ENCODE measurements at places on chromosomes 5 and 9.

- no peak for DNase-seq
Measured at GRCh38 chr5:92976156-92976555, 604.9 kb downstream of the NR2F1-AS1 start.

DNA sequence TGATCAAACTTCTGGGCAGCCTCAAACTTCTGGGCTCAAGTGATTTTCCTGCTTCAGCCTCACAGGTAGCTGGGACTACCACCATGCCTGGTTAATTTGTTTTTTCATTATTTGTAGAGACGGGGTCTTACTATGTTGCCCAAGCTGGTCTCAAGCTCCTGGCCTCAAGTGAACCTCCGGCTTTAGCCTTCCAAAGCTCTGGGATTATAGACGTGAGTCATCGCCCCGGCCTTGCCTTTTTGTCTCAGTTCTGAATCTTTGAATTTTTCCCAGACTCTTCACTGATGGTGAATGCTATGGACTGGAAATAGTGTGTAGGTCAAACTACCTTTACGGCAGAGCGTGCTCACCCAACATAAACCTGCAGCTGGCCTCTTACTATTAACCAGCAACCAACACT lies 32.3 kb upstream of the EGFLAM start:
- no peak for DNase-seq

DNA sequence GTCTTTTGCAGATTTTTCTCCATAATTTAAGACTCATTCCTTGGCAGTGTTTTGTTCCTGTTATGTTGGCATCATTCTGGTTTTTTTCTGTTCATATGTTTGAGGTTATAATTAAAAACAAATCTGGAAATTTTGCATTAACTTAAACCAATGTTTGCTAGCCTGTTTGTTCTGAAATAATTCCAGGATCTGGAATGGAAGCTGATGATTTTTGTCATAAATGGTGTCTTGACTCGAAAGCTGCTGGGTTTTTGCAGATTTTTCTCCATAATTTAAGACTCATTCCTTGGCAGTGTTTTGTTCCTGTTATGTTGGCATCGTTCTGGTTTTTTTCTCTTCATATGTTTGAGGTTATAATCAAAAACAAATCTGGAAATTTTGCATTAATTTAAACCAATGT lies 318.7 kb upstream of the IRX4 start:
- no peak for DNase-seq

DNA sequence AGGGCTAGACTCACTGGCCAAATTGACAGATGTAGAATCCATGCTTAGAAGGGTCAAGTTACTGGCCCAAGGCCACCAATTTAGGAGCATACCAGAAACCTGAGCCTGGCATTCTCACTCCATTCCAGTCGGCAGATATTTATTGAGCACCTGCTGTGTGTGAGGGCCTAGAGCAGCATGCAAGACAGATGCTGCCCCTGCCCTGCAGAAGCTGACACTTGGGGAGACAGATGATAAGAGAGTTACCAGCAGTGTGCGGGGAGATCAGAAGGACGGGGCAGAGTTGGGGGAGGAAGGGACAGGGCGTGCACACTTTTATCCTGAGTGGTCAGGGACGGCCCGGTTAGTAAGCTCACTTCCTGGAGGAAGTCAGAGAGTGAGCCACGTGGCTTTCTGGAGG lies 111.5 kb upstream of the RAPGEF1 start:
- DNase-seq: no peak

- peak; percentile 33 for DNase-seq
Measured at GRCh38 chr5:27266184-27266583, 227.8 kb upstream of the CDH9 start.

DNA sequence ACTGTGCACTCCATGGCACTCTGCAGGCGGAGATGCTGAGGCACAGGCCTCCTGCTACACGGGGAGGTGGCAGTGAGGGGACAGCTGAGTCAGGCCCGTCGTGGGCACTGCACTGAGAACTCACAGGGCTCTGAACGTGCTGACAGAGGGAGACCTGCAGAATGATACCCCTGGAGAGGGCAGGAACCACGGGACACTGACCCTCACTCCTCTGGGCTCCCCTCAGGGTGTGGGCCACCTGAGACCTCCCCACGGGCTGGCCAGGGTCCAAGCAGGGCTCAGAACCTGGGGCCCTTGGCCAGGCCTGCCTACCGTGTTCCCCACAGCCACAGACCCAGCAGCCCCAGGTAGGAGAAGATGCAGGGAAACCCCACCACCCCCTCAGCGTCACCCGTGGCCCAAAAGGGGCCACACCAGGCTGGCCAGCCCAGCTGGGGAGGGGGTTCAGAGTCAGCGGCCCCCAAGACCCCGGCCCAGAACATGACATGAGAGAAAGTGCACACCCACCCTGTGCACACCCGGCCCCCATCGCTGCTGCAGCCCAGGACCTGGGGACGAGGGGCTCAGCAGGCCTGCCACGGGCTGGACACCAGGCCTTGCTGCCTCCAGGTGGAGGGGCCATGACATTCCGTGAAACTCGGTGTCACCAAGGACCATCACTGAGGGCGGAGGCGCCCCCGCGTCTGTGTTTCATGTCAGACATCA lies 30.9 kb downstream of the GLT6D1 start:
- no peak for DNase-seq

DNA sequence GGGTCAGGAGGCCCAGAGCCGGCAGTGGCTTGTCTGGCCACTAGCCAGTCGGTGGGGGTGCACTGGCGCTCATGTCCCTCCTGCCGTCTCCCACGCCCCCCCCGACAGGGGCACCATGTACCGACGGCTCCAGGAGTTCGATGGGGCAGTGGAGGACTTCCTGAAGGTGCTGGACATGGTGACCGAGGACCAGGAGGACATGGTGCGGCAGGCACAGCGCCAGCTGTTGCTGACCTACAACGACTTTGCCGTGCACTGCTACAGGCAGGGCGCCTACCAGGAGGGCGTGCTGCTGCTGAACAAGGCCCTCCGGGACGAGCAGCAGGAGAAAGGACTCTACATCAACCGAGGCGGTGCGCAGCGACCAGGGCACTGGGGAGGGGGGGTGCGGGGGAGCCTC lies 8.1 kb downstream of the TTC16 start:
- DNase-seq: no peak

GRCh38 chr9:136826188-136826541 lies 16.1 kb upstream of the AJM1 start:
- no peak for DNase-seq

- DNase-seq: no peak
Measured at GRCh38 chr9:133057006-133057405, 4.8 kb upstream of the CEL start.

DNA sequence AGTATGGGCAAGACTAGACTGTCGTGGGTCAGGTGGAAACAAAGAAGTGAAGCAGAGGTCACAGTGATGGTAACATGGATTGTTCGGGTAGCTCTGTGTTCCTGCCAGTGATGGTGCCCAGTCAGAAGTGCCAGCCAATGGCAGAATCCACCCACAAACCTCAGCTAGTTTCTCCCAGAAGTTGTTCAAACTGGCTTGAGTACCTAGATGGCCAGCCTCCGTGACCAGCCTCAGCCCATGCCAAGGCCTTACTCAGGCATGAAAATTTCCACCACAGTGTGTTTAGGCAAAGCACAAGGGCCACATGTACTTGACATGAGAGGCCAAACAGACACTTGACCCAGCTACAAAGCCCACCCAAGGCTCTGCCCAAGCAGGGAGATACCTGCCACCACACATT lies 19.4 kb upstream of the BTNL9 start:
- no peak for DNase-seq

DNA sequence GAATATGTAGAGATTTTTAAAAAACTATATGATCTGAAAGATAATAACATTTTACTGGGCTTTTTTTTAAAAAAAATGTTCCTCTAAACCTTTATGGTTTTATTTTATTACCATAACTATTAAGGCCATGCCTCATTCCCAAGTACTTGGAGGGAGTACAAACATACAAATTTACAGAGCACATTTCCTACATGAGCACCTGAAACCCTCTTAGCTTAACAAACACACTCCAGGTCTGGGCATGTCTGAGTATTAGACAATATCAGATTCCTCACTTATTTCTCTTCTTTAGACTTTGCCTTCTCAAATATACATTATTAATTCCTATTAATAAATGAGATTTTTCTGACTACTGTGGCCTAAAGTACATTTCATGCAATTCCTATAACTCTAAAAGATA lies 319.2 kb downstream of the SLCO4C1 start:
- no peak for DNase-seq

- DNase-seq: no peak
Measured at GRCh38 chr5:168296682-168297081, 5.2 kb downstream of the WWC1 start.

DNA sequence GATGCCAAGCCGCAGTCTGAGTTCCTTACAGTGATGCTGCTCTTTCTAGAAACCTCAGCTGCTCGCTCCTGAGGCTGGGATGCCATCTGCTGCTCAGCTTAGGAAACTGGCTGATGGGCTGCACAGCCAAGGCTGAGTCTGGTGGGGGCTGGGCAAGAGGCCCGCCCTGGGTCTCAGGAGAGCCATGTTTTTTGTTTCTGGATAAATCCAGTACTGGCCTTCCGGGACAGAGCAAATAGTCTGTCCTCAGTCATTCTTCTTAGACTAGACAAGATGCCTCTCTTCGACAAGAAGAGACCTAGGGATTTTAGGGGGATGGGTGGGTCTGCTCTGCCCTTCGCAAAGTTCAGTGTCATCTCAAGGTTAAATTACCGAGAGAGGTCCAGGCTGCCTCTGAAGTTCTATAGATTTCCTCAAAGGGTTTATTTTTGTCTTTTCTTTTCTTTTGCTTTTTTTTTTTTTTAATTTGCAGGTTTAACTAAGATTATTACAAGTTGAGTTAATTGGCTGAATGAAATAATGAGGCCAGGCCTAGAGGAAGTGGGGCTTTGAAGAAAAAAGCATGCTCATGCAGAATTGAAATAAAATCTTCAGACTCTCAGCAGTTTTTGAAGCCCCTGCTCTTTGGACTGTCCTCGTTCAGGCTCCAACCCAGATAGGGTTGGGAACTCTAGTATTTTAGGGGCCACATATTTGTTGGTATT lies 30.6 kb upstream of the MATR3 start:
- DNase-seq: peak; percentile 77

GRCh38 chr5:137831105-137831504 lies 36.6 kb upstream of the MYOT start:
- no peak for DNase-seq

DNA sequence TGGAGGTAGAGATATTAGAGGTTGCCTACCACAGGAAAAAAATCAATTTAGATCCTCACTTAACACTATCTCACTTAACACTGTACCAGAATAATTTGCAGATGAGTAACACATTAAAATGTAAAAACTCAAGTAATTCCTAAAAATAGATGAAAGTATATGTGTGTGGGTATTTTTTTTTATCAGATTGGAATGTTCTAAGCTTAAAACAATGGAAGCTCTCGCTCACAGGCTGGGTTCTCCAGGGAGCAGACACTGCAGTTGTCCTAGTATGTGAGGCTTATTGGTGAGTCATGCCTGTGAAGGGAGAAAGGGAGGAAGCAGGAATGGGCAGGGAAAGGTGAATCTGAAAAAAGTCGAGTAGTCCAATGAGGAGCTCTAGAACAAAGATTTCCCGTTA lies 181.3 kb upstream of the ZNF608 start:
- no peak for DNase-seq

- DNase-seq: no peak
Measured at GRCh38 chr5:120528609-120529008, 64.5 kb downstream of the PRR16 start.

GRCh38 chr5:134552301-134552700 lies 26.8 kb downstream of the JADE2 start:
- peak; percentile 76 for DNase-seq

DNA sequence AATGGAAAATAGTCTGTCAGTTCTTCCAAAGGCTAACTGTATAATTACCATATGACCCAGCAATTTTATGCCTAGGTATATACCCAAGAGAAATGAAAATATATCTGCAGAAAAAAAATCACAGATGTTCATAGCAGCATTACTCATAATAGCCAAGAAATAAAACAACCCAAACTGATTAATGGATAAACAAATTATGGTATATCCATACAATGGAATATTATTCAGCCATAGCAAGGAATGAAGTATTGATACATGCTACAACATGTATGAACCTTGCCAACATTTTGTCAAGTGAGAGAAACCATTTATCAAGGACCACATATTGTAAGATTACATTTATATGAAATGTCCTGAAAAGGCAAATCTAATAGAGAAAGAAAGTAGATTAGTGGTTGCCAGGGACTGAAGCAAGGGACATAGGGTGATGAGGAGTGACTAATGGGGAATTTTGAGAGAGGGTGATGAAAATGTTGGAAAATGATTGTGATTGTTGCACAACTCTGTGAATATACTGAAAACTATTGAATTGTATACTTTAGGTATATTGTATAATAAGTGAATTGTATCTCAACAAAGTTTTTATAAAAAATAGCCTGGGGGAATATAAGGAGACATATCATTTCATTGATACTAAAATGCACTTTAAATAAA lies 114.4 kb downstream of the PBX3 start:
- no peak for DNase-seq

DNA sequence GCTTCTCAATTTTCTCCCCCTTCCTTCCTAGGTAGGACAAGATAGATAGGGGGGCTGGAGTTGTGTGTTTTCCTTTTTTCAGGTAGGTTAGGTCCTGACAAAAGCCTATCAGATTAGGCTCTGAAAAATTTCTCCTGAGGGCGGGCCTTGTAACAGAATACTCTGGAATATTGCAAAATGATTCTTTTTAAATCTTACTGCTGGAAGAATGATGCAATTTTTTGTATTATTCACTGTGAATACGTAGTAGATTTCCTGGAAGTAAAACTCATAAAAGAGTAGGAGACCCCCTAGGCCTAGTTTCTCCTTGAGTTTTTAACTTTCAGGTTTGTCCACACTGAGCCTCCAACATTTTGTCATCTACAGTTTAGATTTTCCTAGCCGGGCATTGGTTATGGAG lies 1701.8 kb downstream of the EFNA5 start:
- DNase-seq: no peak
